ENCODE measurements at places on chromosomes 5 and 9.

GRCh38 chr9:107251756-107252322 is 31.2 kb upstream of the RAD23B start:
- peak; percentile 61 for DNase-seq

GRCh38 chr5:144088206-144089064 is 82.0 kb downstream of the YIPF5 start:
- DNase-seq, result no peak

- no peak for DNase-seq
These were observed 62.6 kb downstream of the PLAC8L1 start for GRCh38 chr5:146042628-146043279.

- DNase-seq, result peak; percentile 82
These were observed 59.1 kb downstream of the ABCA1 start for GRCh38 chr9:104868687-104869404.

DNA sequence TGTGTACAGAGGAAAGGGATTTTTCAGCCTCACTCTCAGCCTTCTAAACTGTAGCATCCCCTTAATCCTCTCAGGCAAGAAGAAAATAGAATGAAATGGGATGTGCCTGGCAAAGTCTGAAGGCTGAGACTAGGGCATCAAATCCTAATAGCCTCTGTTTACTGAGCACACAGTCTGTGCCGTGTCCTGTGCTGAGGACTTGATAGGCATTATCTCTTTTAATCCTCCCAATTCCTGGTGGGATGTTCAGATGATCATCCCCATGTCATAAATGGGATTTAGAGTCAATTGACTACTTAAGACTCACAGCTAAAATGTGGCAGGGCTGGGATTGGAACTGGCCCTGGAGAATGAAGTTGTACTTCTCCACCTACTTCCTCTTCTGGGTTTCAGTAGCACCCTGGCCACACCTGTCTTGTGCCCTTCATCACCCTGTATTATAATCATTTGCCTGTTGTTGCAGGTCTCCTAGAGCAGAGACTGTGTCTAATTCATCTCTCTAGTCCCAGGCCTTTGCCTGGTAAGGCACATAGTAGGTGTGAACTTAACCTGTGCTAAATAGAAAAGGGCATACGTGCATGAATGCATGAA is 81.0 kb downstream of the WWC1 start:
- no peak for DNase-seq

- no peak for DNase-seq
These were observed 599 bp downstream of the LYRM7 start for GRCh38 chr5:131171276-131171810.

DNA sequence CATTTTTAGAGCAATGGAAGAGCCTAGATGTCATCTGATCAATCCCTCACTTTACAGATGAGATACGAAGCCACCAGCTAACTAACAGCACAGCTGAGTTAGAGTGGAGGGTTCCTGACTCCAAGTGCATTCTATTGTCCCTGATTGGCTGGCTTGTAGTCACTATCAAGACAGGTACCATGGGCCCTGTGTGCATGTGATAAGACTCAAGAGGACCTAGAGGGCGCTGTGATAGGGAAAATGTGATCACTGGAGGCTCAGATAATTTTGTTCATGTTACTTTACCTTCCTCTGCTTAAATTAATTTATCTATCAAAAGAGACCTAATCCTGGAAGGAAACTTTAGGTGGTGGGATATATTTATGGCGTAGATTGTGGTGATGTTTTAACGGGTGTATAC is 19.5 kb upstream of the SNAPC3 start:
- no peak for DNase-seq

- DNase-seq, result no peak
These were observed 8.4 kb downstream of the RPL37 start for GRCh38 chr5:40826489-40827187.

DNA sequence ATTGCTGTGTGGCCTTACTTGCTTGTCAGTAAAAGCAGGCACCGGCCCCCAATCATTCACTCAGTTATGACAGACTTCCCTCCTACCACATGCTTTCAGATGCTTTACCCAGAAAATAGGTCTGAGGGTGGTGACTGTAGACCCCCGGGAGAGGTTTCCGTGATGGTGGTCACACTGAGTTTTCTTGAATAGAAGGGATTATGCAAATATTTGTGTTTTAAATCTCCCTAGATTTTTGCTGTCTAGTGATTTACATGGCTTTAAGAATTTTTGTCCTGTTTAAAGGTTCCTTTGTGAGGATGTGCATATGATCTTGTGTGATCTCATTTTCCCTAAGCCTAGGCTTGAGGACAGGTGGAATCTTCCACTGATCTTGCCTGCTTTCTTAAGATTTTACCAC is 281.7 kb downstream of the FANCC start:
- DNase-seq, result no peak

- no peak for DNase-seq
These were observed 50.0 kb upstream of the SUSD3 start for GRCh38 chr9:93008457-93008856.

- peak; percentile 48 for DNase-seq
These were observed 244.3 kb upstream of the WWC1 start for GRCh38 chr5:168047043-168047668.

DNA sequence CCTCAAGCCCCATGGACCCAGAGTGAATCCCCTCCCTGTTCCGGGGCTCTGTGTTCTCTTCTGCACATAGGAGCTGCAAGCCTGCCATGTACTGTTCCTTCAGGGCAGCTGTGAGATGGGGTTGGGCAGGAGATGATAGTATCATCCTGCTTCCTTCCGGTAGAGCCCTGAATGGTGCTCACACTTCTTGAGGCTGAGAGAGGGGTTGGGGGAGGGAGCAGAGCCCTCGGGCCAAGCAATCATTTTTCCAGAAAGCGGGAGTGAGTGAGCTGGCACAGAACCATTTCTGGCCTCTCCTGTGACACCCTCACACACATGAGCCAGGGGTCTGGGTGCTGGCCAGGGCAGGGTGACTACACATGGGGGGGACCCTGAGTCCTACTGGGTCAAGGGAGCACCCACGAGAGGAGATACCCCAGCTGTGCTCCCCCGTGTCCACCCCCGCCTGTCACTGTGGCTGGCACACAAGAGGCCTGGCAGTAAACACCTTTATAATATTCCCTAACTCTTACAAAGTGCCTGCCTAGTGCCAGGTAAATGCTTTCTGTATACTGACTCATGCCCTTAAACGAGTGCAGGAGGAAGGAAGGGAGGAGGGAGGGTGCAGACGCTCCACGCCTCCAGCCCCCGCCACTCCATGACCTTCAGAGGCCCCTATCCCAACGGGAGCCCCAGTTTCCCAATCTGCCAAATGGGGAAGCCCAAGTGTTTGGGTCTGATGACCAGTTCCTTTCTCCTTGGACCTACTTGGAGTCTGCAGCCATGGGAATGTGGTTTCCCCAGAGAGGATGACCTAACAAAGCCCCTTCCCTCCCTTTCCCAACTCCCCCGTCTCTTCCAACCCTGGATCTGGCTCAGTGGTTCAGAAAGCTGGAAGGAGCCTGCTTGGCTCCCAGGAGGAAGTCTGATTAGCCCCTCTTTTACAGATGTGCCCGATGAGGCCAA is 15.5 kb downstream of the AKNA start:
- DNase-seq, result no peak

DNA sequence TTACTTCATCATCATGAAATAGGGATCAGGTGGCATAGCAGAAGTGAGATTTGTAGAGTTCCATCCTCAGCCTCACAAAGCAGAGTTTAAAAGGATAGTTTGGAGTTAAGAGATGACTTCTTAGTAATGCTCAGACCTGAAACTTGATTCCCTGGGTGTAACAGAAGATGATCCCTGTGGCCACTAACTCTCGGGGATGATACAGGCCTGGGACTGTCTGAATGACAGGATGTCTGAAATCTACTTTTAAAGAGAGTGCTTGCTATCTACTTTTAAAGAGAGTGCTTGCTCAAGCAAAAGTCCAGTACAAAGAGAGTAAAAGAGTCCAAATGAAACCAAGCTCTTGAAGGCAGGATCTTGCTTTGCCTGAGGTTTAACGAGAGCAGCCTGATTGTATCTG is 14.6 kb downstream of the ADAMTS16 start:
- DNase-seq, result no peak

GRCh38 chr5:28344836-28345433 is 1306.5 kb upstream of the CDH9 start:
- no peak for DNase-seq

DNA sequence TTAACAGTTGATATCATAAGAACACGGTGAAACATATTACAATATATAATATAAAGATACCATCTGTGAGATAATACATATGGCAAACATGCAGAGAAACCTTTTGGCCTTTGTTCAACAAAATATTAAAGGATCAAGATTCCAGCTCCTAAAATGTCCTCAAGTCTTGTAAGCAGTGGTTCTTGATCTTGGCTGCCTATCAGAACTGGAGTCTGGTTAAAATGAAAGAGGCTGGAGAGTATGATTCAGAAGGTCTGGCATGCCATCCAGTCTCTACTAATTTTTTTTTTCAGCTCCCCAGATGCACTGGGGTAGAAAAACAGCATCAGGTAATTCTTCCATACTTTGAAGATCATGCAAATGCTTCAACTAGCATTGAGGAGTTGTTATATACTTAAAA is 83.2 kb downstream of the TNC start:
- no peak for DNase-seq

DNA sequence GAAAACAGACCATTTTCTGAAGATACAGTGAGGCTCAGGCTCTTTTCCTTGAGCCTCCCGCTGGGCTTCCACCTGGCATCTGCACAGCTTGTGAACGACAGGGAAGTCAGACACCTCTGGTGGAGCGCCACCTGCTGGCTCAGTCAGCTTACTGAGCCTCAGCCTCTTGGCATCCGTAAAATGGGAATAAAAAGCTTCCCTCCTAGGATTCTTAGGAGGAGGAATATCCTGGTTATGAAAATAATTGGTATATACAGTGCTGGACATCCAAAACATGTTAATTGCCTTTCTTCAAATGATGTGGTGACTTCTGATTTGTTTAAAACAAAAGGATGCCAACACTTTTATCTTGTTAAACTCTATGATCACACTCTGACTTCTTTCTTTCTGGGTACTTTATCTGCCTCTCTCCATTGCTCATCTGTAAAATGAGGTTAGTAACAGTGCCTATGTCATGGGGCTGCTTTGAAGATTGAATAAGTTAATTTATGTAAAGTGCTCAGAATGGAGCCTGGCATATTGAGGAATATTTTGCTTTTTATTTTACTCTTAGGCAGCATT is 67.5 kb downstream of the MAMDC2 start:
- DNase-seq, result peak; percentile 66

GRCh38 chr9:105921057-105921726 is 226.9 kb downstream of the TMEM38B start:
- no peak for DNase-seq

DNA sequence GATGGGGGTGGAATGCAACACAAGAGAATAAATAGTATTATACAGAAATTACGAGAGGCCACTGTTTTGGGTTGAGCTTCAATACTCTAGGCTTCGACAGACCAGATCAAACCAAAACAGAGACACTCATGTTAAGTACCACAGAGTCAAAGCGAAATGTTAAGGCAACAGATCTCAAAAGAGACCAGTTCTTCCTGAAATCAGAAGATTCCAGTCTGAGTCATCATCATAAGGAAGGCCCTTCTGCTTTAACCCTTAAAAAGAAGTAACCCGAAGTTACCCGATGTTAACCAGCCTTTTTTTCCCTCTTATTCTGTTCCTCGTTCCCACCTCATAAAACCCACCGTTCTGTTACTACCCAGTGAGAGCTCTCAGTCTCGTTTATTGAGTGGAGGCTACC is 75.9 kb downstream of the SFXN1 start:
- DNase-seq, result no peak

DNA sequence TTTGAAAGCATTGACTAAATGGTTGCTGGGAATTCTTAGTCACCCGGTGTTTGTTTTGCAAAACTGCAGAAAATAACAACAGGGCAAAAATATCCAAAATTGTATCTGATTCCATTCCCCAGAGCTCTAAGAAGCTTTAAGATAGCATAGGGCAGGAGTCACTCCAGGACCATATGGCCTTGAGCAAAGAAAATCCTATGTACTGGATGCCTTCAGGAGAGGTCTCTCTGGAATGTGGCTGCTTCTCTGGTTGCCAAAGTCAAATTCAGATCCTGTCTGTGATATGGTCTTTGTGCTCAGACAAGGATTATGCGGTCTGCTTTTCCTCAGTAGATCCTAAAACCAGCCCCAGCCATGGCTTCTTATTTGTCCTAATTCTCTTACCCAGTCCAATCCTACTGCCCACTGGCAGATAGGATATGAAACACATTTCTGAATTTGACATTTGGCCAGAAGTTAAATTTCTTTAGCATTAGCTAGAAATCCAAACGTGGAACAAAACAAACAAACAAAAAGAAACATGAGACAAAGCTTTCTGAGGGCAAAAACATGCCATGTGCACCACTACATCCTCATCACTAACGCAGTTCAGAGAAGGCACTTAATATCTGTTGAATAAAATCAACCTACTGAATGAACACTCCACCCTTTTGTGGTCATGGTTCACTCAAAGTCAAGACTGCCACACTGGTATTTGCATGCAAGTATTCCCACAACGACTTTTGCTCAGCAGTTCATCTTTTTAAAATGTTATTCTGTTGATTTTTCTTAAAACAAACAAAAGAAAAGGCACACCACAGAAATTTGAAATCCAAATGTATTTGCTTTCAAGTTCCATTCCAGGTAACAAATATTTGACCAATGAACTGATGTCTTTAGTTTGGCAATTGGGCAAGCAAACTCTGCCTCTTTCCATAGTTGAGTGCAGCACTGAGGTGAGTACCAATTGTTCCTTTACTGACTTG is 165.7 kb downstream of the TRPM6 start:
- no peak for DNase-seq

- no peak for DNase-seq
These were observed 275.2 kb upstream of the DMAC1 start for GRCh38 chr9:8074713-8075286.

GRCh38 chr9:110124439-110124838 is 83.5 kb downstream of the C9orf152 start:
- DNase-seq, result no peak

- DNase-seq, result no peak
These were observed 646 bp downstream of the CARNMT1 start for GRCh38 chr9:75027187-75028107.

- DNase-seq, result peak; percentile 75
These were observed 10.8 kb downstream of the SH3PXD2B start for GRCh38 chr5:172443441-172444109.

GRCh38 chr5:91224969-91225368 is 158.1 kb downstream of the ARRDC3 start:
- DNase-seq, result no peak

GRCh38 chr9:128528445-128529160 is 23.8 kb upstream of the SPTAN1 start:
- no peak for DNase-seq
